ENCODE measurements at places on chromosomes 5 and 9.
A peak's percentile ranks its signal among the peaks of the same experiment; 100 is the strongest.

DNA sequence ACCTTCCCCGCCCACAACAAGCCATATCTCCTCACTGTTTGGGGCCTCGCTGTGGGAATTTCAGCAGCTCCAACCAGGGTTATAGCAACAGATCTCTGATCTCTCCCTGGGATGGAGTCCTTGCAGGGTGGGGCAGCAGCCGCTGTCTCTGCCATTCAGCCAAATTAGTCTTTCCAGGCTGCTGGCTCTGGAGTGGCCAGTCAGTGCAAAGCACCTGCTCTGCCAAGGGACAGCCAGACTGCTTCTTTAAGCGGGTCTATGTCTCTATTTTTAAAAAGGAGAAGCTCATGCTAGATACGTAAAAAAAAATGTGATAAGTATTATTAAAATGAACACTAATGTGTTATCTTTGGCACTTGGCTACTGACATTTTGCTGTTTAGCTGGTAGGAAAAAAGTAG, 380.2 kb downstream of the CDH10 start:
- DNase-seq: no peak

DNA sequence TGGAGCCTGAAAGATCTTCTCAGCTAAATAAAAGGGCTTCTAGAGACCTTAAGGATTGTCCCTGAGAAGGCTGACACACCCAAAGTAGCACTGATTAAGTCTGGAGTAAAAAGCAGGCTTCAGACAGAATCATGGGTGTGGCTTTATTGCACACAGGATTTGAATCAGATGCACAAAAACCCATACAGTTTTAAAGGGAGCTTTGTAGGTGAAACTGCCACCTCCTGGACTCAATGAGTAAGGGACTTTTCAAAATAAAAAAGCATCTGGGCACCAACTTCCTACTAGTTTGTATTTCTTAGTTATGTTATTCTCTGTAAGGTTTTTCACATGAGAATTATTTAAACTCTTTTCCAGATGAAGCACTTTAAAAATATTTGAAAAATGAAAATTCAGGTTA, 129.4 kb downstream of the EDIL3 start:
- no peak for DNase-seq

GRCh38 chr5:77003246-77003645, 27.0 kb upstream of the AGGF1 start:
- DNase-seq: no peak

DNA sequence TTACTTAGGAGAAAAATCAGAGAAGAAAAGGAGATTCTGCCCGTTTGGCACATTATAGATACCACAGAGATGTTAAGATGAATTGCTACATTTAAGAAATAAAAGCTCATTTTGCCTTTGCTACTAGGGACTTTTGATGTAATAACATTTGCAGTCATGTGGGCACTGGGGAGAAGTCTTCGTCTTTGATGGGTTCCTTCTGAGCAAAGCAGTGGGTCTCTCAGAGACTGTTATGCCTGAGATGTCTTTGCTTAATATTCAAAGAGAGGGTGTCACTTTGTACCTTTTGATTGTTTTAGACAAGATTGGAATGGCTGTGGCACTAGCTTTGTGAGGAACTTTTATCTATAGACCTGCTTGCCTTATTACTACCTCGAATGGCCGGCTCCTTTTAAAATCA, 25.0 kb downstream of the SLC25A25 start:
- DNase-seq: no peak

- no peak for DNase-seq
Observed at GRCh38 chr9:15150939-15151338, 156.1 kb downstream of the TTC39B start.

DNA sequence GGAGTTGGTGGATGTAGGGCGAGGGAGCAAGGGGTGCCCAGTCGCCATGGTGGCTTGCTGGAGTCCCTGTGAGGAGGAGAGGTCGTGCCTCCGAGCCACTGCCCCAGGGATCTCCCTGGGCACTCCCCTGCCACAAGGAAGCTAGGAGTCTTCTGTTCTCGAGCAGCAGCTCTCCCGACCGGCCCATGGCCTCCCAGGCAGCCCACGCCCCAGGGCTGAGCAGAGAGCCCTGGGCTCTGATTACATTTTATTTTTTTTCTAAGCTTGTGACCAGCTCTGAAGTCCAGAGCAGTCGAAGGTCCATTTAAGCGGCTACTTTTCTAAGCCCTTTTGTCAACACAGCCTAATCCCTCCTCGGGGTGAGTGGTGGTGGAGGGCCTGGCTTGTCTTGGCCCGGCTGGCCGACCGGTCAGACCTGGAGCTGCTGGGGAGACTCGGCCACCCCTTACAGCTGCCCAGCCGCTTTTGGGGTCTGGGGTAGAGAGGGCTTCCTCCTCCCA, 2.1 kb downstream of the RXRA start:
- no peak for DNase-seq

- no peak for DNase-seq
Observed at GRCh38 chr5:134139377-134139851, 24.9 kb downstream of the TCF7 start.

GRCh38 chr5:56688402-56688801, 126.9 kb upstream of the MAP3K1 start:
- no peak for DNase-seq

- no peak for DNase-seq
Observed at GRCh38 chr5:116939641-116940040, 365.0 kb upstream of the SEMA6A start.

DNA sequence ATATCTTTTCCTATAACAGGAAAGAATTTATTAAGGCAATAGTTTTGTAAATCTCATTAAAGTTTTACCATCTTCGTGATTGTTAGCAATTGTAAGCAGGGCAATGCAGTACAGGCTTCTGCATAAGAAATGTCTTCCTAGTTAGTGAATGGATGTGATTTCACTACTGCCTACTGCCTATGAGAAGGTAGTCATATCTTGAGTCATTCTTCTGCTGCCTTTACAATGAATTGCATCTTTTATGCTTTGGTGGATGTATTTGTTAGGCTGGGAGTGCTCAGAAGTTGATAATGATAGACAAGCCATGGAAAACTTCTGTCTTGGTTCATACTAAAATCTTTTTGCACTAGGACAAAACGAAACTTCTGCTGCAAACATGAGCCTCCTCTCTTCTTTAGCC, 128.0 kb downstream of the ADAMTSL1 start:
- no peak for DNase-seq

DNA sequence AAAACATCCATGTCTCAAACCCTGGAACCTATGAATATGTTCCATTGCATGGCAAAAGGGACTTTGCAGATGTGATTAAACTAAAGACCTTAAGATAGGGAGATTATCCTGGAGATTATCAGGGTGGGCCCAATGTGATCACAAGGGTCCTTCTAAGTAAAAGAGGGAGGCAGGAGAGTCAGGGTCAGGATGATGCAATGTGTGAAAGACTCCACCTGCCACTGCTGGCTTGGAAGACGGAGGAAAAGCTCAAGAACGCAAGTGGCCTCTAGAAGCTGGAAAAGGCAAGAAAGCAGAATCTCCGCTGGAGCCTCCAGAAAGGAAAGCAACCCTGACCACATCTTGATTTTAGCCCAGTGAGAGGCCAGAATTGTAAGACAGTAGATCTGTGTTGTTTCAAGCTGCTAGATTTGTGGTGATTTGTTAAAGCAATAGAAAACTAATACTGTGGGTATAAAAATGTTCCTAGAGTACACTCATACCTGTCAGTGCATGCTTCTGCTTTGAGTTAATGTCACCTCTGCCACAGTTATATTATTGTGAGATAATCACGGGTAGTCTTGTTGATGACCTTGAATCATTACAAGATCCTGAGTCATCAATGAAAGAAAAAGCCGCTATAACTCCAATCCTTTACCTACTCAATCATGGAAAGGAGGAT, 93.5 kb upstream of the TNPO1 start:
- DNase-seq: no peak

- no peak for DNase-seq
Observed at GRCh38 chr9:118038713-118039112, 334.5 kb downstream of the TLR4 start.

GRCh38 chr9:121634329-121635261, 16.8 kb upstream of the DAB2IP start:
- DNase-seq: no peak

GRCh38 chr9:2884308-2884707, 40.4 kb upstream of the PUM3 start:
- DNase-seq: no peak

DNA sequence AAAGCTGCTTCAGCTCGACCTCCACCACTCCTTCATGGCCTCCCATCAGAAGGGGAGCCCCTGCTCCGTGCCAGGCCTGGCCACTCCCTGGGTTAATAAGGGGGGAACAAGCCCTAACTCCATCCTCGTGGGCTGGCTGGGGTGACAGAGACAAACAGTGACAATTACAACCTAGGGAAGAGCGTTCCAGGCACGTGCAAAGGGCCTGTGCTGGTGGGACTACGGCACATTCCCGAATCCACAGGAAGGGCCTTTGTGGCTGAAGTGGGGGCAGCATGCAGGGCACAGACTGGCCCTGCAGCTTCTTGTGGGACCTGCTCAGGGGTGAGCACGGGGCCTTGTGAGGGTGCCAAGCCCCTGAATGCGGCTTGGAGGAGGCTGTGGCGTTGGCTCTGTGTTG, 157.4 kb downstream of the C9orf50 start:
- no peak for DNase-seq

DNA sequence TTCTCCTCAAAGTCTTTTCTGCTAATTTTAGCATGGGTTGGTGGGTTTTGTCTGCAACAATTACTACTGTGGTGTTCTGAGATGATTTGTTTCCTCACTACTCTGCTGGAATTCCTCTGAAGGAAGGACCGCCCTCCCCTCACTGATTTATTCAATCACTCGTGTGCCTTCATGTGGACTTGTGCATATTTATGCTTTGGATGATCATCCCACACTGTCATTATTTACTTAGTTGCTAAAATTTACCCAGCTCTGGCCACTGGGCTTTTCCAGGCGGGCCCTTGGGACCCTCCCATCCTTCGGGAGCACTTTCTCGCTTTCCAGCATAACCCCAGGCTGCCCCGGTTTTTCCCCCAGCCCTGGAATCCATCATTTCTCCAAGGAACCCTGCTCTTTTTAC, 41.7 kb upstream of the NKD2 start:
- DNase-seq: no peak

DNA sequence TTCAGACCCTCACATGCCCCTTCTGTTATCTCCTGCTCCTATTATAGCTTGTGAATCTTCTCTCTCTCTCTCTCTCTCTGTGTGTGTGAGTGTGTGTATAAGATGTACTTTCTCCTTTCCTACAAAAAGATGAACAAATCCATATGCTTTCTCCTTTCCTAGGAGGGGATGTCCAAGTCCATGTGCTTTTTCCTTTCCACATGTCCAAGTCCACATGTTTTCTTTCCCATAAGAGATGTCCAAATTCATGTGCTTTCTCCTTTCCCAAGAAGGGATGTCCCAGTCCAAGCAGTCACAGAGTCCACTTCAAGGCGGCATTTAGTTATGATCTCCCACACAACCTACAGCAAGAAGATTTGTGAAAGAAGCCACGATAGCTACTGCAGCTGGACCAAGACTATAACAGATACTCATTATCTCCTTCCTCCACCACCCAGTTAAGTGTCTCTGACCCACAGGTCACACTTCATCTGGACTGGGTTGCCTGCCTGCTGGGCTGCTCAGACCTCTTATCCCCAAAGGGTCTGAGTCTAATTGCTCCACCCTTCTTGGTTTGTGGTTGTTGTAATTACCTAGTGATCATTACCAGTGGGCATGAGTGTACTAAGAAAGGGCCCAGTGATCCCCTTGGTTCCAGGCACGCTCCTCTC, 18.4 kb upstream of the FOXI1 start:
- DNase-seq: no peak

DNA sequence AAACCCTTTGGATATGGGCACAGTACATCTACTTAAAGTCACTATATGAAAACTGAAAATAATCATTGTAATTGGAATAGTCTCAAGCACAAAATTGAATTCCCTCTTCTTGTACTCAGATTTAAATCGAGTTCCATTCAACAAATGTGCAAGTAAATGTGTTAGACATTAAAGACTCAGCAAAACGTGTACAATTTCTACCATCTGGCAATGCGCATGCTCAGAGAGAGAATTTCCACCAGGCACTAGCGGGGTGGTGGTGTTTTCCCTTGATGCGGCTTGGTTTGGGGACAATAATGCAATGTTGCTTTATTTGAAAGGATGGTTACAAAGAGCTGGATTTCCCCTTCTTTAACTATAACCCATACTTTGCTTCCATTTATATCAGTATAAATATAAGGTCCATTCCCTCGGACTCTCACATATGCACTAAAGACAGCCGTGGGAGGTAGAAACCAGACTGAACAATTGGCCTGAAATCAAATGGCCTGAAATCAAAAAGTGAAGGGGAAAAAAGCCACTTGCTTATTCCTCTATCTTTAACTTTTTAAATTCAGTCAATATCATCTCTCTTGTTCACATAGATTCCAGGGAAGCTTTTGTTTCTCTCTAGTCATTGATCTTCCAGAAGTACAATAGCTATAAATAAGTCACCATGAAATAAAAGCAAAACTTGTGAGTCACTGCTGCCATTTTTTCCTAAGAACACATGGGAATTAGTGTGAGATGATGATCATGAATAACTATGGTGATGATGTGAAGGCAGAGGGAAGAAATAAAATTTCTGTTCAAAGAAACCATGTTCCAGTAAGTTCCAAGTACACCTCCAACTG, 59.2 kb downstream of the ADAMTS12 start:
- no peak for DNase-seq

- DNase-seq: peak; percentile 87
Observed at GRCh38 chr5:54785729-54786591, 199.4 kb downstream of the ESM1 start.

- DNase-seq: no peak
Observed at GRCh38 chr5:169635936-169636335, 1.1 kb upstream of the DOCK2 start.

DNA sequence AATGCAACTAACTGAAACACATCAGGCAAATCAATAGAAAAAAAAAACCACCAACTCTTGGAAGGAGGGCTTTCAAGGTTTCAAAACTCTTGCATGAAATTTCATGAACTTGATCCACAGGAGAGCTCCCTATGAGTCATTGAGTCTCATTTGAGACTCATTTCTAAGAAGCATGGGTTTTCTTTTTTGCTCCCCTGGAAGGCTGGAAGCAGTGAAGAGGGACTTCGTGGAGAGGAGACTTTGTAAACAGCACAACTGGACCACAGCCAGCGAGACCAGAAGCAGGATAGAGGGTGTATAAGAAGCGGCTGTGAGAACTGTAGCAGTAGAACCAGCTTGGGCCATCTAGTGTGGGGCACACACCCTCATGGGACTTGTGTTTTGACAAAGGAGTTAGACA, 41.2 kb upstream of the RAPGEF1 start:
- no peak for DNase-seq

Measured in pons (tissue), 1 donor.